Epithelial cell of proximal tubule (primary cell): ENCODE measurements at places on chromosomes 1 and 21. TPM values are rescaled to one million over a fixed set of nuclear protein-coding genes. Genes with fewer than 3 reads are reported as not detected.

DNA sequence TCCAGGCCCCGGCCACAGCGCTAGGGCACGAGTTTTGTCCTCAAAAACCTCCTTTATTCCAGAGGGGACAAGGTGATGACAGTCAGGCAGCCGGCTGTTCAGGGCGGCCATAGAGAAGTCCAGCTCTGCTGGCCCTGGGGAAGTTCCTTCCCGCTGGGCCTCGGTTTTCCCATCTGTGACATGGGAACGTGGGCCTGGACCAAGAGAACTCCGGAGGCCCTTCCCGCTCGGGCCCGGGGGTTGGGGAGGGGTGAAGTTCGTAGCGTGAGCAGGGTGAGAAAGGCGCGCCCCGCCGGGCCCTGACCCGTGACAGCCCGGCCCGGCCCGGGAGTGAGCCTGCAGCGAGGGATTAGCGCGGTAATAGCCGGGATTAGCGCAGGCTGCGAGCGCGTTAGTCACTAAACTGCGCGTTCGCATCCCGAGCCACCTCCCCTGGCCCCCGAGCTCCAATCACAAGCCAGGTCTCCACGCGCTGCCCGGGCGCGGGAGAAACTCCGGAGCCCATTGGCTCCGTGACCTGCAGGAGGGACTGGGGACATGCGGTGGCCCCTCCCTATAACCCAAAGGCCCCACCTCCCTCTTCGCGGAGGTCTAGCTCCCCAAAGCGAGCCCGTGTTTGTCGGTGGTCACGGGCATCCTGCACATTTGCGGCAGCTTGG lies 29.8 kb upstream of the PADI2 start:
- DNase-seq: no peak

- DNase-seq: no peak
These were observed 188.5 kb downstream of the PRDM2 start for GRCh38 chr1:13888351-13888986.

DNA sequence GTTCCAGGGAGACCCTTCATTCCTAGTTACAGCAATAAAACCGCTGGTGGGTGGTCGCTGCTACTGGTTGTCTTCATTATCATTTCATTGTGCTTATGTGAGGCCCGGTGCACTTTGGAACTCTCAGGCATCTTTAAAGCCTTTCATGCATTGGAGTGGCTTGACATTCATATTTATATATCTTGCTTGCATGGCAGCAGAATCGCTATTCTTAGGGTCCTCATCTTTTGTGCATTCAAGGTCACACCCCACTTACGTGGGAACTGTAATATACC lies 110.1 kb downstream of the ZBTB18 start:
- DNase-seq: no peak

DNA sequence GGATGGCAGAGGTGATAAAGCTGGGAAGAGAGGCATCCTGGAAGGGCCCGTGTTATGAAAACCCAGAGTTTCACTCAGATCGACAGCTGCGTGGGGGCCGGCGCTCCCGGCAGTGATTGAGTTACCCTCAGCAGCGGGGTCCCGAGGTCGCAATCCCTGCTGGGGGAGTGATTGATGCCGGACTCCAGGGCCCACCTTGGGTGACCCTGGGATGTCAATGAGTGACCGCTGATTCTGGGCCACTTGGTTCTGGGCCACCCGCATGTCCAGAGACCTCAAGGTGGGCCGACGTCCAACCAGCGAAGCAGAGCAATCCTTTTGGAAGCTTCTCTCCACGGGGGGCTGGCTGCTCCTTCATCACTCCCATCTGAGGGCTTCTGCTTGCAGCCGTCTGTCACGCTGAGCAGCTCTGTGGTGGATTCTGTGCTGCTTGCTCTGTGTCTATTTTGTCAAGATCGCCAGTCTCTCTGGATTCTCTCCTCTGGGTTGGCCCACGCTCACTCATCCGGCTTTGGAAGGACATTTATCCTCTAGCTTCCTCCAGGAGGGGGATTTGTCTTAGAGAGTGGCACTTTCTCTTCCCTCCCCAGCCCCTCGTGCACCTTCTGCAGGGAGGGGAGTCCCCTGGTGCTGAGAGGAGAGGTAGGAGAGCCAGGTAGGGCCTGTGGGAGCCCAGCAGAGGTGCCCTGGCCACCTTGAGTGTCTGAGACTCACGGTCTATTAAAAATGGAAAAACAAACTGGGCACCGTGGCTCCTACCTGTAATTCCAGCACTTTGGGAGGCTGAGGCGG lies 110.9 kb upstream of the C1orf174 start:
- DNase-seq: no peak

MARK1 gene
- 5.4 and 6.3 TPM in 2 replicates for total RNA-seq

AKR7A3 gene
- total RNA-seq: 0.36 and 1.3 TPM in 2 replicates

- DNase-seq: no peak
These were observed 360.2 kb downstream of the ADGRL2 start for GRCh38 chr1:82160903-82161302.

- DNase-seq: no peak
These were observed 17.4 kb upstream of the GPR153 start for GRCh38 chr1:6278263-6278662.

LRRC71 gene
- not detected in 2 replicates for total RNA-seq

FCRL6 gene
- total RNA-seq: not detected in 2 replicates

JAM2 gene
- total RNA-seq: 0.12 and 0.14 TPM in 2 replicates

DNA sequence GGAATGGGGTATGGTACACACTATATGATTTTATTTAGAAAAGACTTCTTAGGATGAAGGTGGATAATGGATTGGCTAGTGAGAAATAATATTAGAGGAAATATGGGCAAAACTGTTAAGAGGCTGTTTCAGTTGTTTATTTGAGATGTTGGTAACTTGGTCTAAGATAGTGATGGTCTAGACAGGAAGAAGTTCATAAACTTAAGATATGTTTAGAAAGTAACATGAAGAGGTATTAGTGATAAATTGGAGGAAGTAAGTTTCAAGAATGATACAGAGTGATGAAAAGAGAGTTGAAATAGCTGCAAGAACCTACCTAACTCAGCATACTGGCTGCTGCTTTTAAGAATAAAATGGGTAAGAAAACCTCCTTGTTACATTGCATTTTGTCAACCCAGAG lies 9.2 kb upstream of the PTPRC start:
- DNase-seq: no peak
